Endothelial cell of umbilical vein (primary cell): ENCODE measurements at places on chromosomes 1 and 21. TPM values are rescaled to one million over a fixed set of nuclear protein-coding genes. Genes with fewer than 3 reads are reported as not detected.

The GRHL3 gene
- not detected in 2 replicates for total RNA-seq

The HAO2 gene
- total RNA-seq = not detected in 2 replicates

GRCh38 chr1:175922254-175922881 lies 179.0 kb upstream of the TNR start:
- no peak for DNase-seq
- H3K27ac ChIP-seq = no peak overlapping the region
- H3K4me3 ChIP-seq = no peak overlapping the region
- no peaks in the 10 kb centered on the region for H3K4me1 ChIP-seq
- no peaks in the 10 kb centered on the region for H3K27me3 ChIP-seq

- no peak overlapping the region for H3K4me3 ChIP-seq
- no peak overlapping the region for H3K27ac ChIP-seq
- H3K36me3 ChIP-seq = no peaks in the 10 kb centered on the region
- H3K27me3 ChIP-seq = no peaks in the 10 kb centered on the region
- no peak for DNase-seq
Measured at GRCh38 chr1:182147136-182147820, 85.8 kb upstream of the ZNF648 start.

- no peak overlapping the region for H3K27ac ChIP-seq
- no peaks in the 10 kb centered on the region for H3K36me3 ChIP-seq
- no peaks in the 10 kb centered on the region for H3K4me1 ChIP-seq
- no peak overlapping the region for H3K4me3 ChIP-seq
- H3K27me3 ChIP-seq = no peaks in the 10 kb centered on the region
- no peak for DNase-seq
Measured at GRCh38 chr1:228190778-228191177, 17.1 kb upstream of the OBSCN start.
